Neural progenitor cell (in vitro differentiated cells): ENCODE measurements at places on chromosomes 5 and 9. TPM values are rescaled to one million over a fixed set of nuclear protein-coding genes. Genes with fewer than 3 reads are reported as not detected.

- peaks cover 12% of the 10 kb centered on the region for H3K4me1 ChIP-seq
- H3K4me3 ChIP-seq = no peak overlapping the region
- no peak overlapping the region for H3K27ac ChIP-seq
- no peaks in the 10 kb centered on the region for H3K36me3 ChIP-seq
- H3K27me3 ChIP-seq = no peaks in the 10 kb centered on the region
Observed at GRCh38 chr9:125436613-125437443, 175.2 kb downstream of the GAPVD1 start.

DNA sequence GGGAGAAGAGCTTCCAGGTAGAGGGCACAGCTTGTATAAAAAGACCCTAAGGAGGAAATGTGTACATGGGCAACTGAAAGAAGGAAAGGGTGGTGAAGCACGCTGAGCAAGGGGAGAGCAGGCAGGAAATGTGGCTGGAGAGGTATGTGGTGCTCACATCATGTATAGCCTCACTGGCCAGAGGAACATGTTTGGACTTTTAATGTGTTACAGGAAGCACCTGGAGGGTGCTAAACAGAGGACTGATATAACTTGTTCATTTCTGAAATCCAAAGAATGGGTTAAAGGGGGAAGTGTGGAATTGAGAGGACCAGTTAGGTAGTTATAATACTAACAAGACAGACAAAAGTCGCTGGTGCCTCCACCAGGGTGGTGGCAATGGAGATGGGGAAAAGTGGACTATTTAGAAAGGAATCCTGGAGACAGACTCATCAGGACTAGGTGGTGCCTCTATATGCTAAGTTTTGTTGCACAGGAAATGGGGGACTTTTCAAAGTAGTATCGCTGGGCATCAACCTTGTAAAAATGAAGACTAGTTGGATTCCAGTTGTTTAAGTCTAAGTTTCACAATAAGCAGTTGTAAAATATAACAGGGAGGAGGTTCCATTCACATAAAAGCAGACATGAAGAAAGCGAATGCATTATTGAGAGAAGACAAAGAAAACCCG lies 63.1 kb upstream of the CD180 start:
- H3K27me3 ChIP-seq = no peaks in the 10 kb centered on the region
- no peak overlapping the region for H3K27ac ChIP-seq
- H3K4me1 ChIP-seq = no peaks in the 10 kb centered on the region

GRCh38 chr9:14147738-14148137 lies 166.2 kb downstream of the NFIB start:
- DNase-seq = no peak
- peaks cover 4% of the 10 kb centered on the region for H3K4me1 ChIP-seq
- H3K4me3 ChIP-seq = no peak overlapping the region
- no peak overlapping the region for H3K27ac ChIP-seq
- H3K36me3 ChIP-seq = no peaks in the 10 kb centered on the region

DNA sequence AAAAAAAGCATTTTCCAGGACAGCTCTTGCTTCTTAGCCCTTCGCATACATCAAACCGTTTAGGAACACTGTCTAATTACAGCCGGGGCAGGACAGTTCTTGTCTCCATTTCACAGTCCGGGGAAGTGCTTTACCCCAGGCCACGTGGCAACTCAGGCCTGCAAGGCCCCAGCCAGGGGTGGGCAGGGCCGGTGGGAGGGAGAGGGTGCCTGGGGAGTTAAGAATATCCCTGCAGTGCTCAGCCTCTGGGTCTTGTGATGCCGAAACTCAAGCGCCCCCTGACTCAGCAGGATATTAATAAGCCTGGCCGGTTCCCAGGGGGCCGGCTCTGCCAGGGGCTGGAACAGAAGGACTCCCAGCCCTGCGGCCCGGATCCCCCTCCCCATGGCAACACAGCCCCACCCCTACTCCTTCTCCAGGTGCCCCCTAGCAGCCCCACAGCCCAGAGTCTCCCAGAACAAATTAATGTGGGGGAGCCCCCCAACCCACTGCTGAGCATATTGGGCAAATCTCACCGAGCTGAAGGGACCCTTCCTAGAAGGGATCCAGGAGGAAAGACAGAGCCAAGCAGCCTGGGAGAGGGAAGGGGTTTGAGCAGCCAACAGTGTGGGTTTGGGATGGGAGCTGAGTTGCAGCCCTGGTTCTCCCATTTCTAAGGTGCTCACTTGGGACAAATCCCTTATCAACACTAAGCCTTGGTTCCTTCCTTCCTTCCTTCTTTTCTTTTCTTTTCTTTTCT lies 45.3 kb downstream of the PLPP7 start:
- H3K4me1 ChIP-seq = peaks cover 19% of the 10 kb centered on the region
- no peak overlapping the region for H3K27ac ChIP-seq
- no peaks in the 10 kb centered on the region for H3K27me3 ChIP-seq
- H3K4me3 ChIP-seq = no peak overlapping the region
- H3K36me3 ChIP-seq = no peaks in the 10 kb centered on the region

DNA sequence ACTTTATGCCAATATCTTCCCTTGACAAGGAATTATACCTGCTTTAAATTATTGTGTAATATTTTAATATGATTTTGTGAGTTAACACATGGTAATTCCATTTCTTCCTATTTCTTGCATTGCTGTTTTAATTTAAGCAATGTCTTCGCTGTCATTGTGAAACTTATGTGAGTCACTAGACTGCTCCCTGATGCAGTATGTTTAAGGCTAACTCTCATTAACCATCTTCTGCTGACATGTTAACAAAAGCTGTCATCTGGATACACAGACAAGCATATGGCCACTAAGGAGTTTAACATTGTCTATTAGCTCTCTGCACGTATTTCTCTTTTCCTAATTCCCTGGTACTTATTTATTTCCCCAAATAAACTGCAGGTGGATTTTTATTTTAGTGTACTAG lies 980.8 kb upstream of the CTNND2 start:
- no peak overlapping the region for H3K4me3 ChIP-seq
- peaks cover 16% of the 10 kb centered on the region for H3K4me1 ChIP-seq
- H3K36me3 ChIP-seq = no peaks in the 10 kb centered on the region
- DNase-seq = no peak
- no peak overlapping the region for H3K27ac ChIP-seq

- H3K27me3 ChIP-seq = no peaks in the 10 kb centered on the region
- no peak overlapping the region for H3K4me3 ChIP-seq
- no peaks in the 10 kb centered on the region for H3K36me3 ChIP-seq
- no peak overlapping the region for H3K27ac ChIP-seq
Observed at GRCh38 chr5:55645304-55645703, 66.8 kb downstream of the SLC38A9 start.

- H3K27ac ChIP-seq = no peak overlapping the region
- no peak overlapping the region for H3K4me3 ChIP-seq
- no peaks in the 10 kb centered on the region for H3K36me3 ChIP-seq
- H3K4me1 ChIP-seq = peaks cover 3% of the 10 kb centered on the region
- DNase-seq = no peak
Observed at GRCh38 chr9:93066978-93067603, 8.6 kb downstream of the SUSD3 start.

- peaks cover 42% of the 10 kb centered on the region for H3K27me3 ChIP-seq
- no peak overlapping the region for H3K4me3 ChIP-seq
- peaks cover 5% of the 10 kb centered on the region for H3K4me1 ChIP-seq
- no peak for DNase-seq
- no peaks in the 10 kb centered on the region for H3K36me3 ChIP-seq
Observed at GRCh38 chr9:97802276-97802675, 50.8 kb upstream of the FOXE1 start.

- peaks cover 26% of the 10 kb centered on the region for H3K4me1 ChIP-seq
- no peak overlapping the region for H3K4me3 ChIP-seq
- H3K27ac ChIP-seq = no peak overlapping the region
- no peak for DNase-seq
Observed at GRCh38 chr5:139271201-139272027, 22.1 kb upstream of the MATR3 start.

GRCh38 chr9:112180387-112180881 lies 5.3 kb upstream of the SUSD1 start:
- no peak overlapping the region for H3K27ac ChIP-seq
- H3K27me3 ChIP-seq = peaks cover 29% of the 10 kb centered on the region
- H3K4me1 ChIP-seq = no peaks in the 10 kb centered on the region
- H3K36me3 ChIP-seq = no peaks in the 10 kb centered on the region
- H3K4me3 ChIP-seq = no peak overlapping the region
- DNase-seq = no peak

DNA sequence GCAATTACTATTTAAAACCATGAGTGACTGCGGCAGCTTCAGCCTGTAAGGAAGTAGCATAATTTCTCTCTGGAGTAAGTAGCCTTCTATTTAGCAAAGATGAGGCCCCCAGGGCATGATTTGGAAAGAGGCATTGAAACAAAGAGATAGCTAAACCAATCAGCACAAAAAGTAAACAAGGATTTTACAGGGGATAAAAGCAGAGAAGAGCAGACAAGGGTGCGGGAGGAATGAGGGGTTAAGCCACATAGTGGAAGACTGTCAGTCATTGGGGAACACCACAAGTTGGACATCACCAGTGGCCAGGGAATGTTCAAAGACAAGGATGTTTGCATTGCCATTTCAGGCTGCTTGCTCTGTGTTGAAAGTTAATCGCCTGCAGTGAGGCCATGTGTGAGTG lies 24.0 kb upstream of the C5orf63 start:
- H3K36me3 ChIP-seq = no peaks in the 10 kb centered on the region
- no peak for DNase-seq

PCDHB5 gene
- total RNA-seq = 11.9 and 15.2 TPM in 2 replicates

GRCh38 chr5:115589043-115589442 lies 13.2 kb downstream of the TICAM2 start:
- H3K27ac ChIP-seq = no peak overlapping the region
- no peaks in the 10 kb centered on the region for H3K27me3 ChIP-seq
- no peak for DNase-seq
- no peaks in the 10 kb centered on the region for H3K4me1 ChIP-seq
- no peak overlapping the region for H3K4me3 ChIP-seq
- H3K36me3 ChIP-seq = no peaks in the 10 kb centered on the region

DNA sequence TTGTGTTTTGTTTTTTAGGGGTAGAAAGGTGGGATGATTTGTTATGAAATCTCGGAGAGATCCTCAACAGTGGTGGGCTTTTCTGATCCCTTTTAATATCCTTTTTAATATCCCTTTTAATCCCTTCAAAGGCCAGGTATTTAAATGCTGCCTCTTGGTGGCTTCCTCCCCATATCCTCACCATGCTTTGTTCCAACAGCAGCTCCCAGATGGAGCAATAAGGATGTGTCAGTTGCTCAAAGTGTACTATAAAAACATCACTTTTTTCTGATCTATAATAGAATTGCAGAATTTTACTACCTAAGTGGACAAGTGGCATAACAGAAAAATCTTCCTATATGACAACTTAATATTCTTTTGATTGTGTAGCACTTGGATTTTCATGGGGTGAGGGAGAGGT lies 160.1 kb downstream of the GNAQ start:
- peaks cover 12% of the 10 kb centered on the region for H3K4me1 ChIP-seq
- no peaks in the 10 kb centered on the region for H3K27me3 ChIP-seq
- no peak for DNase-seq
- no peak overlapping the region for H3K27ac ChIP-seq
- no peaks in the 10 kb centered on the region for H3K36me3 ChIP-seq

HAVCR1 gene
- not detected in 2 replicates for total RNA-seq

FST gene
- total RNA-seq = 58.7 and 79.4 TPM in 2 replicates

- H3K36me3 ChIP-seq = no peaks in the 10 kb centered on the region
- H3K4me3 ChIP-seq = no peak overlapping the region
- no peak for DNase-seq
- peaks cover 77% of the 10 kb centered on the region for H3K27me3 ChIP-seq
Observed at GRCh38 chr5:151897896-151898295, 26.8 kb downstream of the GLRA1 start.

ADAMTSL1 gene
- total RNA-seq = 0.73 and 2.7 TPM in 2 replicates

GRCh38 chr5:73454379-73455036 lies 5.9 kb upstream of the FOXD1 start:
- H3K36me3 ChIP-seq = no peaks in the 10 kb centered on the region
- H3K4me1 ChIP-seq = no peaks in the 10 kb centered on the region
- no peak overlapping the region for H3K27ac ChIP-seq
- H3K27me3 ChIP-seq = peaks cover 49% of the 10 kb centered on the region

DNA sequence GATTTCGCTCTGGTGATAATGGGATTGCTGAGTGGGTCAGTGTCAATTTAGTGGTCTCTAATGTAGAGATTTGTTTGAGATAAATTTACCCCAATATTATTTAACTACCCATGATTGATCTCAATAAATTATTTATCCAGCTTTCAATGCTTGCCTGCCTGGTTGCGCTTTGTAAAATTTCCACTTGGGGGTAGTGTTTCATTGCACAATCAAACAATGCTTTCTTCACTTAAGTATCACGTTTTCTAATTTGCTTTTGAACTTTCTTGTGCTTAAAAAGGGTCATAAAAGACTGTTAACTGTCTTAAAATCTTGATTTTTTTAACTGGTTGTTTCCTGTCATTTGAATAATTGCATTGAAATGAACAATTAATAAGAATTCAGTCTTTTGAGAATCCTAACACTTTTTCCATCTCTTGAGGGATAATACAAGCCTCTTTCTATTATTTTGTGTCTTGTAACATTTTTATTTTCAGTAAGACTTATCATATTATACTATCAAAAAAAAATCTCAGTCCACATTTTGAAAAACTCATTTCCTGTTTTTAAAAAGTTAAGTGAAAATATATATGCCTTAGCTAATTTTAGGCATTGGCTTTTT lies 18.7 kb downstream of the HSD17B4 start:
- no peak overlapping the region for H3K4me3 ChIP-seq
- H3K36me3 ChIP-seq = peaks cover 14% of the 10 kb centered on the region
- peaks cover 5% of the 10 kb centered on the region for H3K4me1 ChIP-seq
- no peak overlapping the region for H3K27ac ChIP-seq

- no peak overlapping the region for H3K27ac ChIP-seq
- no peaks in the 10 kb centered on the region for H3K4me1 ChIP-seq
- no peak for DNase-seq
- no peak overlapping the region for H3K4me3 ChIP-seq
- no peaks in the 10 kb centered on the region for H3K27me3 ChIP-seq
- no peaks in the 10 kb centered on the region for H3K36me3 ChIP-seq
Observed at GRCh38 chr9:109232449-109233237, 65.6 kb upstream of the FRRS1L start.

DNA sequence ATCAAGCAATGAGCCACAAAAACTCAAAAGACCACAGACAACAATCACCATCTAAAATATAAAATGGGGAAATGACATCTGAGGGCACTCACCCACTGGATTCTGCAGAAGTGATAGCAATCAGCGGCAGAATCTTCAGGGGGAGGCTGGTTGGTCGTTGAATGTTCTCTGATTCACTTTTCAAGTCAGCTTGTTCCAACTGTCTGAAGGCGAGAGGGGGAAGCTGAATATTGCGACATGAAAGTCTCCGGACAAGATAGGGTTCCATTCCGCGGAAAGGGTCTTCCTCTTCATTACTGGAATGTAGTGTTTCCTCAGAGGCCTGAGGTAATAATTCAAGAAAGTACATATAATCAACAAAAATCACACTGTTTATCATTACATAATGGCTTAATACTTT lies 94.9 kb upstream of the PDE4D start:
- no peak overlapping the region for H3K4me3 ChIP-seq
- H3K27ac ChIP-seq = no peak overlapping the region
- no peak for DNase-seq
- H3K27me3 ChIP-seq = no peaks in the 10 kb centered on the region

UBE2R2 gene
- total RNA-seq = 53.6 and 68.3 TPM in 2 replicates

GRCh38 chr5:147245381-147246165 lies 10.7 kb downstream of the STK32A start:
- H3K4me3 ChIP-seq = no peak overlapping the region
- H3K36me3 ChIP-seq = no peaks in the 10 kb centered on the region
- no peak overlapping the region for H3K27ac ChIP-seq
- peaks cover 8% of the 10 kb centered on the region for H3K4me1 ChIP-seq

KCNN2 gene
- 5.2 and 6.2 TPM in 2 replicates for total RNA-seq
